ENCODE measurements at places on chromosomes 5 and 9.
A peak's percentile ranks its signal among the peaks of the same experiment; 100 is the strongest.

DNA sequence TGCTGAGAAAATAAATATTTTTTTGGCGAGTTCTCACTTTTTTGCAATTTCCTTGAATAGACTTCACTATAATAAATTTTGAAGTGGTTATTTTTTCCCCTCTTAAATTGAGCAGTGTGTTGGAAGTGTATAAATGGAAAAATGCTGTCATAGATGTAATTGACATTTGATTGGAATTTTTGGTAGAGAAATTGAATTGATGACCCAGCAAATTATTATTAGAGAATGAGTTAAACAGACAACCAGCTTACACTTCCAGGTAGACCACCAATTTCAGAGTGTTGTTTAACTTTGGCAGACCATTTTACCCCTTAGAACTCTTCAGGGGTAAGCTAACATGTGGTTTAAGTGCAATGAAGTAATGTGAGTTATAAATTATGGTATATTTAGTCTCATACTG is 1.9 kb downstream of the FAF2 start:
- DNase-seq, result no peak

DNA sequence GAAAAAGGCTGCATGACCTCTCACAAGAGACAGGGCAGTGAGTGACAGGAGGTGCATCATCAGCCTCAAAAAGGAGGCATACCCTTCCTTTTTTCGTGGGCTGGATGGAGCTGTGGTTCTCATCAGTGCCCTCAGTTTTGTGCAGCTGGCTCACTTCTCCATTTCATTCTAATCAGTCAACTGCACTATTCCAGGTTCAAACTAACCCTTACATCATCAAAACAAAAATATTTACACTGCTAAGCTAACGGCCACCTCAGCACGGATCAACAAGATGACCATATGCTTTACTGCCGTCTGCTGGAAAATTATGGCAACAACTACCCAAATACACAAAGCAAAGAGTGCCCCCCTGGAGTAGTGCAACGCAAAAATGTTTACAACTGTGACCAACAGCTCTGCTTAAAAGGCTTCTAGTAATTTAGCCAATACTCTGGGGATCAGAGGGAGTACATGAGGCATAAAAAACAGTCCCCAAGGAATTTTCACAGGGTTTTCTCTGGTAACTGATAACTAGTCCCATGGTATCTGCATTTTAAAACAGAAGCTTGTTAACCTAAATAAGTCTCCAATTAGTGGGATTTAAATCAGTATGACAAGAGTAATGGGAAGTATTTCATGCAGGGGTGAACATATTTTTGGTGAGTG is 10.8 kb downstream of the KCNV2 start:
- DNase-seq, result peak; percentile 39

DNA sequence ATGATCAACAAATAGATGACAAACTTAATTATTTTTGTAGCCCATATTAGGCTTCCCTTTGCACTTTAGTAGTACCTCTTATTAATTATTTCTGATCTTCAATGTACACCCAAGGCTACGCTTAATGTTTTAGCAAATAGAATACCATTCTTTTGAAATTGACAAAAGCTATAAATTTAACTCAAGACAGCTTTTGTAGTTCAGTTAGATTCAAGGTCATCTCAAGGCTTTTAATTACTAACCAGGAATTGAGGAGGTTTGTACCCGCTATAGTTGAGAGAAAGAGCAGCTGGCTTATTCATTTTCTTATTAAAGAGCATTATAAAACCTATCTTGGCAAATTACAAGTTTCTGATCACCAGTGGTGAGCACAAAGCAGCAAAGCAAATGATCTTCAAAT is 15.1 kb downstream of the NR6A1 start:
- DNase-seq, result no peak

GRCh38 chr5:92309336-92309991 is 926.3 kb upstream of the ARRDC3 start:
- DNase-seq, result no peak

DNA sequence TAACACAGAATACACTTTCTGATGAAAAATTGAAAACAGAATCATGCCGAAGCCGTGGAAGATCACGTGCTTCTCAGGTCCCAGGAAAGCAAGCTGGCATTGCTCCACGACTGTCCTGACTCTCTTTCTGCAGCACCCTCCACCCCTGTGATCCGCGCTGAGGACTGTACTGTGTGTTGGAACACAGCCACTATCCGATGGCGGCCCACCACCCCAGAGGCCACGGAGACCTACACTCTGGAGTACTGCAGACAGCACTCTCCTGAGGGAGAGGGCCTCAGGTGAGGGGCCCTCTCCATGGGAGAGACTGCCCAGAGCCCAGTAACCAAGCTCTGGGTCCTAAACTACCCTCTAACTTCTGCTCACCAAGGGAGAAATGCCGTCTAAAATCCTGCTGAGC is 73.3 kb downstream of the CMYA5 start:
- DNase-seq, result no peak

GRCh38 chr9:127847178-127847510 is 7.3 kb downstream of the ENG start:
- DNase-seq, result no peak

- no peak for DNase-seq
Observed at GRCh38 chr9:124940521-124940893, 376 bp downstream of the GOLGA1 start.

- peak; percentile 89 for DNase-seq
Observed at GRCh38 chr5:139482050-139482889, at the start of gene STING1. Gene STING1, minus strand, starts transcription at chr5:139482758. Its CDS starts 1,054 bp downstream, at chr5:139481704.

DNA sequence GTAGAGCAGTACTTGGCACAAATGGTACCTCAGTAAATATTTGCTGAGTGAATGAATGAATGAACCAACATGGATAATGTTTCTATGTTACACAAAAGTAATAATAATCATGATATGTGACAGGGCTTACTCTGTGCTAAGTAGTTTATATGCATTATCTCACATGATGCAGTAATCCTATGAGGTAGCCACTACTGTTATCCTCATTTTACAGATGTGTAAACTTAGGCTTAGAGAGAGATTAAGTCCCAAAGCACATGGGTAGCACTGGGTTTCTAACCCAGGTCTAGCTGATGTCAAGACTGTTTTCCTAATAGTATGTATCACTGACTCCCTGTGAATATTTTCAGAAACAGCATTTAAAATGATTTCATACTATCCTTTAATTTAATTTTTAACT is 44.1 kb upstream of the VDAC1 start:
- DNase-seq, result no peak

- no peak for DNase-seq
Observed at GRCh38 chr5:131379723-131380122, 115.9 kb downstream of the CDC42SE2 start.

GRCh38 chr9:22354699-22355384 is 91.8 kb upstream of the DMRTA1 start:
- no peak for DNase-seq

GRCh38 chr9:81682177-81682576 is 7.2 kb downstream of the TLE1 start:
- no peak for DNase-seq

- DNase-seq, result no peak
Observed at GRCh38 chr9:80899208-80899607, 790.1 kb downstream of the TLE1 start.

- no peak for DNase-seq
Observed at GRCh38 chr5:124043456-124043855, 531.5 kb downstream of the CSNK1G3 start.

DNA sequence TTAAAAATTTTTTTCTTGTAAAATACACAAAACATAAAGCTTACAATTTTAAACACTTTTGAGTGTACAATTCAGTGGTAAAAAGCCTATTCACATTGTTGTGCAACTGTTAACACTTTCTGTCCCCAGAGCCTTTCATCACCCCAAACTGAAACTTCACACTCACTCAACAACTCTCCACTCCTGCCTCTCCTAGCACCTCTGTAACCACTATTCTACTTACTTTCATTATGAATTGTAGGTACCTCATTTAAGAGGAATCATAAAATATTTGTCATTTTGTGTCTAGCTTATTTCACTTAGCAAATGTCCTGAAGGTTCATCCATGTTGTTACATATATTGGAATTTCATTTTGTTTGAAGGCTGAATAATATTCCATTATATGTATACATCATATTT is 4.3 kb upstream of the ZNF510 start:
- DNase-seq, result no peak

GRCh38 chr9:16215353-16215680 is 655.2 kb downstream of the BNC2 start:
- no peak for DNase-seq

DNA sequence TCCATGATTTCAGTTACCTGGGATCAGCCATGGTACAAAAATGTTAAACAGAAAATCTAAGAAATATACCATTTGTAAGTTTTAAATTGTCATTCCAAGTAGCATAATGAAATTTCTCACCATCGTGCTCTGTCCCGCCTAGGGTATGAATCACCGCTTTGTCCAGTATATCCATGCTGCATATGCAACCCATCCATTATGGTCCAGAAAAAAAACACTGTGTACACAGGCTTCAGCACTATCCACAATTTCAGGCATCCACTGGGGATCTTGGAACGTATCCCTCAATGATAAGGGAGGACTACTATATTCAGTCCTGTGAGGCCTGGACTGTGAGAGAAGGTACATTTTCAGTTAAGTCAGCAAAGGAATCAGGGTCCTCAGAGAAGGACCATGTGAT is 37.6 kb upstream of the HNRNPA0 start:
- DNase-seq, result no peak

- DNase-seq, result no peak
Observed at GRCh38 chr5:102715082-102715807, 39.9 kb upstream of the PAM start.
